NCI-H2171 treated with DMSO at 0.1 percent for 48 hours (cell line): ENCODE measurements at places on chromosomes 5 and 9.
A peak's percentile ranks its signal among the peaks of the same experiment; 100 is the strongest.

- DNase-seq, result no peak
These were observed 25.9 kb downstream of the CDC42SE2 start for GRCh38 chr5:131289738-131290137.

DNA sequence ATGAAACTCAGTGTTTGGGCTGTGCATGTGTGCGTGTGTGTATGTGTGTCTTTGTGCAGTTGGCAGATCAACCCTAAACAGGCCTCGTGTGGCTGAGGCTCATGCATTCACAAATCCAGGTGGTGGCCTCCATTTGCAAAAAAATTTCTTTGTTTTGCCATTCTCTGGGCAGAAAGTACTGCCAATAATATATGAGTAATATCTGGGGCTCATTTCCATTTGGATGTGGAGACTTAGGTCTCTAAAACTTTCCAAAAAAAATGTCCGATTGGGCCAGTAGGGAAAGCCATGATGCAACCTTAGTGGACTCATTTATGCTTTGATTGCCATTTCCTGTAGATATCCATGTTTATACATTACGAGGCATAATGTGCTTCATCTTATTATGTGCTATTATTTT lies 77.9 kb upstream of the RPS23 start:
- DNase-seq, result no peak

DNA sequence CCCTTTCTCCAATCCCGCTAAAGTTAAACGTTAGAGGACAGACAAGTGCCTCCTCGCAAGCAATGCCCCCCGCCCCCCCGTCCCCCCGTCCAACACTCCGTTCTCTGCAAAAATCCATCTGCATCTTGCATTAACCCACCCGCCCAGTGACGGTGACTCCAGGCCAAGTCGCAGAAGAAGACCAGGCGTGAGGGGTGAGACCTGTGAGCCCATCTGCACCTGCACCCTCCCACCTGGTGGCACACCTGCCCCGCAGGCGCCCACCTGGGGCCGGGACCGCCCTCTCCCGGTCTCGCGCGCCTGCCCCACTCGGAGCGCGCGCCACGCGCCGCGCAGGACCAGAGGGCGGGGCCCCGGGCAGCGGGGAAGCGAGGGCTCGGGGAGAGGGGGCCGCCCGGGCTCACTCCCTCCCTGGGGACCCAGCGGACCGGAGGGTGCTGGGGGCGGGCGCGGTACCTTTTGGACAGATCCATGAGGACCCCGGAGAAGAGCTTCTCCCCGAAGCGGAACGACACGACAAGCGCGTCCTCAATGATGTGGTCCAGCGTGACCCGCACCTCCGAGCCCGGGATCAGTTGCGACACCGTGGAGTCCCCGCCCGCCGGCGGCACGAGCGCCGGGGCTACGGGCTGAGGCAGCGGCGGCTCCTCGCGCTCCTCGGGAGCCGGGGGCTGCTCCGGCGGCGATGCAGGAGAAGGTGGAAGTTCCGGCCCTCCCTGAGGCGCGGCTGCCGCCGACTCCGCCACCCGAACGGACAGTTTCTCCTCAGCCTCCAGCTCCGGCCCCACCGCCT lies 705 bp downstream of the PWWP2A start:
- peak; percentile 29 for DNase-seq

DNA sequence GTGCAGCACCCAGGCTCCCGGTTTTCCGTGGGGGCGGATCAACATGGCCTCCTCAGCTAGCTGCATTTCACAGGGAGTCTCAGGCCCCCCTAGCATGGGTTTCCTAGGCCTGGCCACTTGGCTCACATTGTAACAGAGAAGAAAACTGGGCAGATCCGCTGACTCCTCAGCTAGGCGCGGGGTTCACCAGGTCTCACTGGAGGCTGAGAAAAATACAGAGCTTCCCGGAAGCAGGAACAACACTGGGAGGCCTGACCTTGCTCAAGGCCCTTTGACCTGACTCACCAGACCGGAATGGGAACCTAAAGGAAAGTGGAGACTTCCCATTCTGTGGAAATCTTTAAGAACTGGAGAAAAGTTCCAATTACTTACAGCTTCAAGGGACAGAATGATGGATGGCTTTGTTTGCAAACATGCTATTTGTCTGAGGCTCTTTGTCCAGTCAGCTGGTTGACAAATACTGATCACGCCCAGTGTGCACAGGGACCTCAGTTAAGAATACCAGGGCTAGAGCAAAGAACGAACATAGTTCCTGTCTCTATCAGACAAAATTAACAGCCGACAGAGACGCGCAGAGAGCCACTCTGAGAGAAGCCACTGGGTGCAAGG lies 88.7 kb upstream of the LRRTM2 start:
- DNase-seq, result no peak

DNA sequence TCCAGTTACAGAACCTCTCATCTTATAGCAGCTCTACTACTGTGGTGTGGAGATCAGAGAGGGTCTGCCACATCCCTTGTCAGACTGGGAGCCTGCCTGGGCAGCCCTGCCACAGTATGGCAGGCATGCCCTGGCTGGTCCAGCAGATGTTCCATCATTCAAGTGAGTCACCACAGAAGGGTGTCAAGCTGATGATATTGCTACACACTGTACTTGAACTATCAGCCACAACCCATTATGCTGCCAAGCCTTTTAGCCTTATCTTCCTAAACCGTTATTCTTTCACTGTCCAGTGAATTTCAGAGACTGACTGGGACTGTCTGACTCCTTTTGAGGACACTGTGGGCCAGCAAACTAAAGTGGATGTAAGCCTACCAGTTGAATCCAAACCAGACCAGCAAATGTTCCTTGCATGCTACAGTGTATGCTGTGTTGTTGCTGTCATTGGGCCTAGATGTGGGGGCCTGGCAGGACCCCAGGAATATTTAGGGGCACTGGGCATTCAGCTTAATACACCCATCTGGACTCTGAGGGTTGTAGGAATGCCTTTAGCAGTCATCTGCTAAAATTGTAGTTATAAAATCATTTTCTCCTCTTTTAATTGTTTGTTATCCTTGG lies 202.6 kb downstream of the NR3C1 start:
- DNase-seq, result peak; percentile 73

DNA sequence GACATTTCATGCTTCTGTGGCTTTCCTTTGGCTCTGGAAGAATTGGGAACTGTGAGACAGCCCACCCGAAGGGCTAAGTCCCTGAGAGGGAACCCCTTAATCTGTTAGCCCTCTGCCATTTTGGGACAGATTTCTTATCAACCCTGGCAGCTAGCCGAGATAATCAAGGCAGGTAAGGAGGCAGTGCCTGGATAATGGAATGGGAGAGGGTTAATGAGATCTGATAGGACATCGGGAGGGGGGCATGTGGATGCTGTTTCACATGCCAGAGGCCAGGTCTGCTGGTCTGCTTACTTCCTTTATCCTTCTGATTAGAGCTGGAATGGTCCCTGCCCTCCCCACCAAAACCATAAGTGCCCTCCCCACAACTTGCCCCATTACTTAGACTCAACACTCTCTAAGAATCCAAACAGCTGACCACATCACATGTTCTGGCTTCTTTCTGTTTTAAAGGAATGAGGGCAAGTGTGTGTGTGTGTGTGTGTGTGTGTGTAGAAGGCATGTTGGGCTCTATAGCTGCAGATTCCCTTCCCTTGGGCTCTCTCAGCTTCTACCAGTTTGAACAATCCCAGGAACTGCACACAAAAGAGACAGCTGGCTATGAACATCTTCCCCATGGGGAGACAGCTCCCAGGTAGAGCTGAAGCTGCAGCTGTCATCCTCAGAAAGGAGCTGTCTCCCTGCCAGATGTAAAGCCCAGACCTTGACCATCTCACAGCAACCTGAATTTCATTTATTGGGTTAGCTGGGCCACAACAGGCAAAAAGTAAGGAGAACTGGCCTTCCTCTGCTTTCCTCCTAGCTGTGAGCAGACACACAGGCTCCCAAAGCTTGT lies 221.3 kb downstream of the PIK3R1 start:
- DNase-seq, result peak; percentile 11

GRCh38 chr5:169216866-169217265 lies 84.1 kb downstream of the SLIT3 start:
- DNase-seq, result no peak

DNA sequence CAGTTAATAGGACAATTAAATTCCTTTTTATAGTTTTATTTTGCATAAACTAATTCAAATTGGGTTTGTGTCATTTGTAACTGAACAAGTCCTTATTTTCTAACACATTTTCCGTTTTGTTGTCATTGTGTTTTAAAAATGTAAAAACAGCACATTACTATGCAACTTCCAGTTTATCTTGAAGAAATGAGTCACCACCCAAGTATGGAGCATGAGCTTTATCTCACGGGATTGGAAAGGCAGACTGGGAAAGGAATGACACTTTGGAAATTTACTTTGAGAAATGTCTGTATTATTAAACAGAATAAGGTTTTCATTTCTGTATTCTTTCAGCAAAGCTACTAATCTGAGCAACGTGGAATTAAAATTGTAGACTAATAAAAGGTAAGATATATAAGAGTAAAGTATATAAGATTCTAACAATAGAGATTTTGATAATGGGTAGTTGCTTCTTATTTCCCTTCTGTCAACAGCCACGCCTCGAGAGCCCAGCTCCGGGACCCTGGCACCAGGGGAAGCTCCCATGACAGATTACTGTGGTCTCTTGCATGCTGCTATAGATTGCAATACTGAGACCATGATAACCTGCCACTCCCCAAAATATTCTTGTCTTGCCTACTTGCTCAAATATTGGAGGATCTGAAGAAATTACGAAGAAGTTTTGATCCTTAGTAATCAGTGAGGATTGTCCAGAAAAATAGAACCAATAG lies 433.1 kb downstream of the CHSY3 start:
- no peak for DNase-seq

DNA sequence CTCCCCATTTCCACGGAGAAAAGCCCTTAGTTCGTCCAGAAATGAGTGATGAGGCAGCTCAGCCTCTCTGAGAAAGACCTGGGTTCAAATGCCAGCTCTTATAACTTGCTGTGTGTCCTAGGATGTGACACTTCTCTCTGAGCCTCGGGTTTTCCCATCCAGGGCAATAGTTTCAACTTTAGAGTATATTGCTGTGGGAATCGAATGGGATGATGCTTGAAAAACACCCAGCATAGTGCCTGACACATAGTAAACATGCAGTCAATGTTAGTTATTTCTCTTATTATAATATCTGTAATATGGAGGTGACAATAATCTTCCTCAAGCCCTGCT lies 430 bp upstream of the MAPKAP1 start:
- DNase-seq, result no peak

GRCh38 chr5:32193591-32193990 lies 19.5 kb upstream of the GOLPH3 start:
- DNase-seq, result peak; percentile 85

DNA sequence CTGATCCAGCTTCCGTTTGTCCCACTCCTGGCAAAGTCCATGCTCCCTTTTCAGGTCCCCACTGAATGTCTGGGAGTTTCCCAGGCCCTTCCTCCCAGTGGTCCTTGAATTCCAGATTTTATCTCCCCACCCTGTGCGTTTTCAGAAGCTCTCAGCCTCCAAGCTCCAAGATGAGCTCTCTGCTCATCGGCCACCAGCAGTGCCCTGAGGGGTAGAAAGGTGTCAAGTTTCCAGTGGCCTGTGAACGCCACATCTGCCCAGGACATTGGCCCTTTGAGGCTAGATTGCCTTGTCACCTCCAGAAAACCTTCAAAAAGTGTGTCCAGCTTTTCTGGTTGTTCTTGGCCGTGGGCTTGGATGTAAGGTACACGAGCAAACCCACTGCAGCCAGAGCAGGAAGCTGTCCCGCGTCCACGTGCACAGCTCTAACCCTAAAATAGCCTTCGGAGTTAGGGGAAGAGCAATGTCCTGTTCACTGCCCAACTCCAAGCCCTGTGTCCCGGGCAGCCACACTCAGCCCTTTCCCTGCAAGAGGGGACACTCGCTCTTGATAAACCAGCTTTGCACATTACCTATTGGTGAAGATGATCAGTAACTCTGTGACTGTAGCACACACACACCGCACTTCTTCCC lies 10.9 kb upstream of the LRRC14B start:
- DNase-seq, result no peak

DNA sequence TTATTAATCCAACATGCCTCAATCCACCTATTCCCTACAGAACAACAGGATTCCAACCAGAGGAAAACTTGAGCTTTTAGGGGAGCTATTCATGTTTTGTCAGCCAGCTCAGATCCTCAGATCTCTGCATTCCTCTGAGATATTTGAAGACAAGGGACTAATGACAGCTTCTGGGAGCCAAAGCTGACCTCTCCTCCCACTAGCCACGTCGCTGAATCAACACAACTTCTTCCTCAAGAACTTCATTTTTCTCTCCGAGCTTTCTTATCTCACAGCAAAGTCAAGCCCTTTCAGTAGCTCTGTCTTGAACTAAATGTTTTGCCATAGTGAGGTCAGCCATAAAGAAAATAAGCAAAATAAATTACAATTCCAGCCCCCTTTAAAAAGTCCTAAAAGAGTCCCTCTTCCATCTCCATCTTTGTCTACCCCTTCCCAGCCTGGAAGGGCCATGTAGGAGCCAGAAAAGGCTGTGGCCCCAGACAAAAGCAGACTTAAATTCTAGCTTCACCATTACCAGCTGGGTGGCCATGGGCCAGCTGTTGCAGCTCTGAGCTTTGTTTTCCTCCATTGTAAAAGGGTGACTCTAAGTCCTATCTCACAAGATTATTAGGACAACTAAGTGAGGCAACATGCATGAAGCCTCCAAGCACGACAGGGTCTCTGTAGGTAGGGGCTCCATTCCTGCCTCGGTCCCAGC lies 65.0 kb downstream of the HSD17B3 start:
- DNase-seq, result no peak

DNA sequence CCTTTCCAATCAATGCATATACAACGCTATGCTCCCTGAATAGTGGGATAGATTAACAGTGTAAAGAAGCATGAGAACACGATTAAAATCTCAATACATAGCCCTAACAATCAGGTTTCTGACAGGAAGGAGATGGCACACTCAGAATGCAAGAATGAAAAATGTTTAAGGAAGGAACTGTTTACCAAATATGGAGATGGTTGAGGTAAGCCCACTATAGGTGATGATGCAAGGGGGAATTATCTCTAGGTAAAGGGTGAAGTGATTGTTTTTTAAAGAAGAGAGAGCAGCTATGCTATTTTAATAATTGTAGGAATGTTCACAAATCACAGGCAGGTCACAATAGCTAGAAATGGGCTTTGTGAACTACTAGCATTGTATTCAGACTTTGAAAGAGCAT lies 302.4 kb downstream of the CHSY3 start:
- no peak for DNase-seq

GRCh38 chr9:104227108-104227507 lies 133.0 kb downstream of the SMC2 start:
- DNase-seq, result no peak

DNA sequence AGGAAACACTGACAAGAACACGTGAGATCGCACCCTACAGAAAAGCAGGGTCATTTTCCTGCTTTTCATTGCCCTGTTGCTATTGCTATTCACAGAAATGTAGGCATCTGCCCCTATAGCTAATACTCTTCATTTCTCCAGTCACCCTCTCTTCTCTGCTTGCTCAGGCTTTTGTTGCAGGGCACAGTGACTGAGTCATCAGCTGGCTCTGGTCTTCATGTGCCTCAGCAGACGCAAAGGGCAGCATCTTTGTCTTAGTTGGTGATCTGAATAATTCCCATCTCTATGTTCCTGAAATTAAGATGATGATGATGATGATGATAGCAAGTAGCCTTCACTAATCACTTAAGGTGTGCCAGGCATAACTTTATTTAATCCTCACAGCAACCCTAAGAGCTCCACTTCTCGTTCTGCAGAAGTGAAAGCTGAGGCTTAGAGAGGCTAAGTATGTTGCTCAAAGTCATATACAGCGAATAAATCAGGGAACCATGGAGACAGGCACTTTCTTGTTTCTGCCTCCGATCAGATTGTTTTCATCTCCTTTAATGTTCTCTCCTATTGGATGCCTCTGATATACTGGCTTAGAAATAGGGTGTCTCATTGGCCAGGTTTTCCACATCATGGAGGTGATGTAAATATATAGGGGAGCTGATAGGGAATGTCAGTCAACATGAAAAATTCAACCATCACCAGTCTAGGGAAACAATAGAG lies 133.0 kb upstream of the STK32A start:
- DNase-seq, result no peak

- no peak for DNase-seq
These were observed 52.6 kb downstream of the MTX3 start for GRCh38 chr5:79938468-79938867.
